ENCODE measurements at places on chromosomes 3 and 15.
A peak's percentile ranks its signal among the peaks of the same experiment; 100 is the strongest.

GRCh38 chr15:40762919-40763800, 708 bp upstream of the GCHFR start:
- peak; percentile 44 for DNase-seq

DNA sequence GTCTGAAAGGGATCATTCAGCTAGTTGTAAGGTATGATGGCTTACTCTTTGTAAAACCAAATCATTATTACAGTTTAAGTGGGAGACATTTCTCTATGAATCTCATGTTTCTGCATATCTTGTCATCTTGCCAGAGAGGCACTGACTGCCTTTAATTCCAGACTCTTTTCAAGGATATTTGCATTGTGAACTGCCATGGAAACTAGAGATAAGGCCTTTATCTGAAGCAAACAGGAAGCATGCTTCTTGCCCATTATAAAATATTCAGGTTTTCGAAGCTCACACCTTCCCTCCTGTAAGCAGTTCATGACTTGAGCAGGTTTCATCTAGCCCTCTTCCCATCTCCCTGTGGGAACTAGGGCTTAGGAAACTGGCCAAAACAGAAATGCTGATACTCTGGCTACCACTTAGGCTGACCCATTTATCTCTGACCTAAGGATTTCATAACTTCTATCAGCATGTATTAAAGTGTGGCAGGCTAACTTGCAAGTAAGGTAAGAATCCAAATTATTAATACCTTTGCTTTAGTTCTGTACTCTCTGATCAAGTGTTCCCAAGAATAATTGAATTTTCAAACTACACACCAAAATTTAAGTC, 326.6 kb upstream of the ALCAM start:
- peak; percentile 71 for DNase-seq

- no peak for DNase-seq
These were observed 6.2 kb downstream of the CLDN11 start for GRCh38 chr3:170424879-170425278.

GRCh38 chr3:165919284-165919683, 82.1 kb upstream of the BCHE start:
- no peak for DNase-seq

GRCh38 chr3:8845641-8846040, 76.2 kb upstream of the OXTR start:
- DNase-seq = no peak

- no peak for DNase-seq
These were observed 12.4 kb downstream of the NDUFB4 start for GRCh38 chr3:120608506-120608905.

GRCh38 chr3:134618478-134619300, 32.1 kb downstream of the KY start:
- no peak for DNase-seq

DNA sequence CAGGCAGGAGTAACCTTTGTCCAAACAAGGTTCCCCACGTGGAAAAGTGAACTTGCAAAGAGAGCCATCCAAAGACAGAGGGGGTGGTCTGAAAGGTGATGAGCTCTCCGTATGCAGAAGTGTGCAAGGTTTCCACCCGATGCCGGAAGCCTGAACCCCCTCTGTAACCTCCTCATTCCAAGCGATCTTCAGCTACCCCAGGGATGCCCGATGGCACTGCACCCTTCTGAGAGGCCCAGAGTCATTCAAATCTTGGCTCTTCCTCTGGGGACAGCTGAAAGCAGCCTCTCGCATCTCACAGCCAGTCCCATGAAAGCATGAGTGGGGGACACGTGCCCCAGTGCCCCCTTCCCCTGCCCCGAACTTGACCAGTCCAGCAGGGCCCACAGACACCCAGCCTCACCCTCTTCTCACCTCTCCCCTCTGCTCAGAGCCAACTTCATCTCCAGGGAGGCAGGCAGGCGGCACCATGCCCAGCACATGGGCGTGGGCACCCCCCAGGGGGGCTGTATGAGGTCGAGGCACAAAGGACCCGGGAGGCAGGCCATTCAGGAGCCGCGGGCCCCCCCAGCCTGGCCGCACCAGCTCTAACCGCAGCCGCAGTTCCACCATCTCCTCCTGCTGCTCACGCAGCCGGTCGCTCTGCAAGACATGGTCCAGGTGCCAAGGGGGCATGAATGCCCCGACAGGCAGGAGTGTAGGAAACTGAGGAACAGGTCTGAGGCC, 8.7 kb downstream of the KIF7 start:
- DNase-seq = no peak

DNA sequence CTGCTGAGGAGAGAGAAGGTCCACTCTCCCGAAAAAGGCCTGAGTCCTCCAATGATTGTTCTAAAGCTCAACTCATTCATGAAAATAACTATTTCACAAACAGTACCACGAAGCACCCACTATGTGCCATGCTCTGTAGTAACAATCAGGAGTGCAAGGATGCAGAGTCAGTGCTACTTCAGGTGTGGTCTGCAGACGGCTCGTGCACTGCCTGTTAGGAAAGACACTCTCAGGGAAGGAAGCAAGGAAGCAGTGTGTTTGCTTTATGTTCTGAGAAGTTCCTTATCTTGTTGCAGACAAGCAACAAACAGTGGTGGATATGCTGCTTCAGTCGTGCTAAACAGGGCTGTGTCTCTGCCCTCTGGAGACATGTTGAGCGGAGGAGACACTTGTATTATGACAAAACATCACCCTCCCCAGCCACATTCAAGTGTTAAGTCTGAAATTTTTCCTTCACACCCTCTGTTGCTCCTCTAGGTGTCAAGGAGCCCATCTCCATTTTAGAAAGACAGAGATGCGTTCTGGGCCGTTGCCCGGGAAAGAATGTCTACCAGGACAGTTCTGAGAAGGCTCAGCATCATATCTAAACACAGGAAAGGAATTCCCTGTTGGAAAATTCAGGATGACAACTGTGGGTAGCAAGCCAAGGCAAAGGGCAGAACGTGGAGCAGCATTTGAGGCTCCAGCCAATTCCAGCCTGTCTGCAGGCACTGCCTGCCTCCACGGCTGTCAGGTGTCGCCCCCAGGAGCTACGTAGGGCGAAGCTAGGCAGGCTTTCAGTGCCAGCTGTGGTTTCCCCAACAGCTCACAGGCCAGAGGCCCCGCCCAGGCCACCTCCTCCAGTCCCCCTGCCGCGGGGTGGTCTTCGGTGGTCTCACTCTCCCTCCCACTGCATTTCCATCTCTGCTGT, 13.4 kb upstream of the ATP10A start:
- no peak for DNase-seq

DNA sequence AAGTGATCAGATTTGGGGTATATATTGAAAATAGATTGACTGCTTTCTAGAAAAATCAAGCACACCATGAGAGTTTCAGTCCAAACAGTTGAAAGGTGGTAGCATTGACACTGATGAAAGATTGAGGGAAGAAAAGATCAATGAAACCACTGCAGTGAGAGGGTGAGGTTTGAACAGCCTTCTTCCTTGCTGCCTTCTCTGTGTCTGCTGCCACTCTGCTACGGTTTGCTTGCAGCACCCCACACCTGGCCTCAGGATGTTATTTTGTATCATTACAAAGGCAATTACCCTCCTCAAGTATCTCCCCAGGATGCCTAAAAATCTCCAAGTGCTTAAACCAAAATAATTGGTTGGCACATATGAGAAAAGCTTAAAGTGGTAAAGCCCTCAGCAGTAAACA, 683.6 kb upstream of the ARPP21 start:
- no peak for DNase-seq
